HepG2 (cell line): ENCODE measurements at places on chromosomes 3 and 15. TPM values are rescaled to one million over a fixed set of nuclear protein-coding genes. Genes with fewer than 3 reads are reported as not detected.

Gene GOLGA6A
- polyA plus RNA-seq, result 0.22 TPM in 1 of 2 replicates, not detected in the other

Gene RTP1
- polyA plus RNA-seq, result not detected in 2 replicates

Gene LDHAL6B
- polyA plus RNA-seq, result not detected in 2 replicates

Gene SKIC8
- polyA plus RNA-seq, result 56.5 and 70.6 TPM in 2 replicates

Gene KIF9
- 4.3 and 5.1 TPM in 2 replicates for polyA plus RNA-seq

Gene SHC4
- polyA plus RNA-seq, result 0.01 TPM in 1 of 2 replicates, not detected in the other

Gene WDR5B
- polyA plus RNA-seq, result 2.2 and 2.5 TPM in 2 replicates

Gene FETUB
- 3.1 and 4.4 TPM in 2 replicates for polyA plus RNA-seq

GRCh38 chr15:51932161-51932560, 39.4 kb downstream of the LEO1 start:
- DNase-seq, result no peak

DNA sequence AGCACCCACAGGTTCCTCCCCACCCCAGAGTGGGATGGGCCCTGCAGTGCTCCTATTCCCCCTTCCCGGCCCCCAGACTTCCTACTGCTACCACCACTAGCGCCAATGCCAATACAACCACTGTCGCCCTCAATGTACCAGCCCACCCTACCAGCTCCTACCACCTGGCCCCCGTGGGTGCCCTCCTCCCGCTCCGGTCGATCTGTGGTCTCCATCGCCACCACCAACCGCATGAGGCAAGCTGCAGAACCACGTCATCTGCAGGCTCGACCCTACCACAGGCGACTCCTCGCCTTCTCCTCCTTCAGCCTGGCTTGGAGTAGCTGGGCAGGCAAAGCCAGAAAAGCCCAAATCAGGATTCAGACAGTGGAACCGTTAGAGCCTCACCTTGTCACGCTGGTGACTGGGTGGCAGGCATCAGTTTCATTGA, 179.3 kb downstream of the POTEB3 start:
- no peak for DNase-seq

DNA sequence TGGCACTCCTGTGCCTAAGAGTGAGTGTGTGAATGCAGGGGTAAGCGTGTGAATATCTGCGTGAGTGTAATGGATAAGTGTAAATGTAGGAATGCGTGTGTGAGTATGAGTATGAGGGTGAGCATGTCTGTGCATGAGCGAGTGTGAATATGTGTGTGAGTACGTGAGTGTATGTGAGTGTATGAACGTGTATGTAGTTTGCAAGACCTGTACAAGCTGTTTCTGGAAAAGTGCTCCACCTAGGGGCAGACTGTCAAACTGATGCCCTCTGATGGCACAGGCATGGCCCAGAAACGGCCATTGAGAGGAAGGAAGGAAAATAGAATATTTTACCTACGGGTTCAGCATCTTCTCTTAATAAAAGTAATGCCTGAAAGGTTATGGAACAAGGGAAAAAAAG, 24.4 kb upstream of the FRMD4B start:
- peak; percentile 48 for DNase-seq

DNA sequence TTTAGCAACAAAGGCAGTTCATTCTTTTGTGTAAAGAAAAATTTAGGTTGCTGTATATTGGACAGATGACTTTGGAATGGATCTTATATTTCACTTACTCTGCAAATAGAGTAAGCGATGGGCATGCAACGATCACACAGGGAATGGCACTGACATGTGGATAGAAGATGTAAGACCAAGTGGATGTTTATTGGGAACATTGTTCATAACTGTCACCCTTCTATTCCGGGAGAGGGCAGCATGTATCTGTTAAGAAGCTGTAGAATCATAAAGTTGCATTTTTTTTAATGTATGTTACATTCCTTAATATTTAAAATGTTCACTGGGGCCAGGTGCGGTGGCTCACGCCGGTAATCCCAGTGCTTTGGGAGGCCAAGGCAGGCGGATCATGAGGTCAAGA, 41.2 kb downstream of the HPS3 start:
- DNase-seq, result no peak

- DNase-seq, result peak; percentile 22
Measured at GRCh38 chr3:152314677-152315353, 46.1 kb downstream of the MBNL1 start.

- DNase-seq, result no peak
Measured at GRCh38 chr3:65635657-65636056, 403.1 kb downstream of the MAGI1 start.

GRCh38 chr3:123595396-123596180, 10.7 kb upstream of the HACD2 start:
- no peak for DNase-seq

- peak; percentile 59 for DNase-seq
Measured at GRCh38 chr15:73240866-73241499, 127.8 kb downstream of the HCN4 start.

DNA sequence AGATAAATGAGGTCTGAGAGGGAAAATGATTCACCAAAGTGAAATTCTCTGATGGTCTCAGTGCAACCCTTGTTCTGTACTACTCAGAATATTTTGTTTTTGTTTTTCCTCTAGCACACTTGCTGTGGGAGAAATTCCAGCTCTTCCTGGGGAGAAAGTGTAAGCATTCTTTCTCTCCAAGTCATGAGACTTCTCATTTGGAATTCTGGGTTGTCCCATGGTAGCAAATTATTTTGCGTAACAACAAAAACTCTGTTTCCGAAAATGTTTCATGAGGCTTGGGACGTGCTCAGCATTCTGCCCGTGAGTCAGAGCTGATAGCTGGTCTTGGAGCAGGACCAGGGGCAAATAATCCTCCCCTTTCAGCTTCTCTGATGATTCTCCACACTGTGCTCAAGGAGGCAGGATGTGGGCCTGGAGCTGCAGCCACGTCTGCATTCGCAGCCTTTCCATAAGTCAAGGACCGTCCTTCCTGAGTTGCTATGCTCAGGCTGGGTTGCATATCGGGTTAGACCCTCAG, 70.3 kb downstream of the SENP2 start:
- DNase-seq, result no peak

DNA sequence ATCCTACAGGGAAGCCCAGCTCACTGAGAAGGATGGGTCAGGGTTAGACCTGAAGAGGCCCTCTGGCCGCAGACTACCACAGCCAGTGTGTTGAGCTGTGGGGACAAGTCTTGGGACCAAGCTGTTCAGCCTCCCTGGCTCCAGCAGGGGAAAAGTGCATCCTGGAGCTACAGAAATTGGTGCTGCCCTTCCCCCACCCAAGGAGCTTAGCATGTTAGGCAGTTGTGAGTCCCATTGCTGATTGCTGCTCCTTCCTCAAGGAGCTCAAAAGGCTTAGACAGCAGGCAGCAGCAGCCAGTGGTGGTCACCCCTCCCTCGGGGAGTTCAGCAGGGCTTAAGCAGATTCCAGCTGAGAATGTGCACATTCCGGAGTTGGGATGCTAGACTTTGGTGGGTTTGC, 165.6 kb downstream of the ATP8B4 start:
- no peak for DNase-seq

DNA sequence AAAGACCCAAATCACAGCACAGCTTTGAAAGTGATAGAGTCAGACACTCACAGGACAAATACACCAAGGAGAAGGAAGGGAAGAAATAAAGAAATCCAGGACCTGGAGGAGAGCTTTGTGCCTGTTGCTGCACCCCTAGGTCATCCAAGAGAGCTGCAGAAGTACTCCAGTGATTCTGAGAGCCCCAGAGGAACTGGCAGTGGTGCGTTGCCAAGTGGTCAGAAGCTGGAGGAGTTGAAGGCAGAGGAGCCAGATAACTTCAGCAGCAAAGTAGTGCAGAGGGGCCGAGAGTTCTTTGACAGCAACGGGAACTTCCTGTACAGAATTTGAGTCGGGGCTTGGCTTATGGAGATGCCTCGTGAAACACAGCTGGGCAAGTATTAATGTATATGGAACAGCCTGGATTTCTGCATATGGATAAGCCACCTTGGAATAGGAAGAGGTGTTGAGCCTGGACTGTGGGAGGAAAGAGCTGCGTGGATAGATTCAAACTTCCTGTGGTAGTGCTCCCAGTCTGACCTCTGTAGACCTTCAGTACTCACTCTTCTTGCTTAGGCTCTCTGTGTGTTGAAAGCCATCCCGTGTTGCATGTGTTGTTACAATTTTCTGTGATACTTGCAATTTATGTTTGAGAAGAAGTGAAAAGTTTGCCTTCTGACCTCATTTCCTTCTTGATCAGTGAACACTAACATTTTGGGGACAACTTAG, 6.1 kb downstream of the NGRN start:
- no peak for DNase-seq

- peak; percentile 57 for DNase-seq
Measured at GRCh38 chr15:56733136-56734012, at the start of gene ZNF280D. TSS of gene ZNF280D (minus strand) at chr15:56733509. CDS start at chr15:56707109, 26,400 bp downstream.

DNA sequence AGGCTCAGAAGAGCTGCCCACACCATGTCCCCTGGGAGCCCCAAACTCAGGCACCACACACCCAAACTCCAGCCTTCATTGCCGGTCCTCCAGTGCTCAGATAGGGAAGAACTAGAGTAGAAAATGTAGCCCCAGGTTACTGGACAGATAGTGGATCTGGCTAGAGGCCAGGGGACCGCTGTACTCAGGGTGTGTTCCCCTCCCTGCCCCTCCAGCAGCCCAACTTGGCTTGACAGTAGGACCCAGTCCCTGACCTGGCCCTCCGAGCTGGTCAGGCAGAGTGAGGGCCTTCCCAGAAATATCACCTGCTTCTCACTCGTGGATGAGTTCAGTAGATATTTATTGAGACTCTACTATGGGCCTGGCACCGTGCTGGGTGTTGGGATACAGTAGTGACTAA, 100.0 kb downstream of the CORO2B start:
- no peak for DNase-seq

DNA sequence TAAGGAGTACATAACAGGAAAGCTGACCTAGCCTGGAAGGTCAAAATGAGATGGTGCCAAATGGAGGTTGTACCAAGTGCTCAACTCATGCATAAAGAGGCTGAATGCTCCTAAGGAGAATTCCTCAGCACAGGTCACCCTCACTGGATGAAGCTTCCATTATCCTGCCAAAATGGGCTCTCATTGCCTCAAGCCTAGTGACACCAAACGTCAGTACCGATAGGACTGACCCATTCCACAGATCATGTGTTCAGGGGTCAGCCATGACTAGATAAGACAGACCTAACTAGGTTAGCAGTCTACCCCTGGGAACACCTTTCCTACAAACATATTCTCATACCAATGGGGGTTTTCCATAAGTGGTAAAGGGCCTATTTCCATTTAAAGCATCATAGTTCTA, 160.7 kb downstream of the MEX3B start:
- no peak for DNase-seq

DNA sequence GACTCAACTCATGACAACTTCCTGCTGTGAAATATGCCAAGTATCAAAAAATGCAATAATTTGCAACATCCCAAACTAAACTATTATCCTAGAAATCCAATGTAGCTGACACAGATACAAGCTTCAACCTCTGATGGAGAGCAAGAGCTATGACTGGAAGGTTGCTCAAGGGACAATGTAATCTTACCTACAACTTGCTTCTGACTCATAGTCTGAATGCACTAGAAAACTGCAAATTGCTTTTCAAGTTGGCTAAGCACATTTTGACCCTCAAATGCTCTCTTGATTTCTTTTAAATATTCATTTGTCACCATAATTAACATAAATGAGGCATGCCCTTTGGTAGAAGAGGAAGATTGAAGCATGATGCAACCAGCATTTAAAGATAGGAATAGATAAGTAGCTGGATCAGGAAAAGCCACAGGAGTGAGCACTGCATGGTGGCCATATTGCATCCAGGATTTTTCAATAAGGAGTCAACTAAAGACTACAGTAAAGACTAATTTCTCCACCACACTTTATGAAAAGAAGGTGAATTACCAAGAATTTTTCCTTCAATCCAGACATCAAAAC, 630.8 kb upstream of the GBE1 start:
- no peak for DNase-seq

DNA sequence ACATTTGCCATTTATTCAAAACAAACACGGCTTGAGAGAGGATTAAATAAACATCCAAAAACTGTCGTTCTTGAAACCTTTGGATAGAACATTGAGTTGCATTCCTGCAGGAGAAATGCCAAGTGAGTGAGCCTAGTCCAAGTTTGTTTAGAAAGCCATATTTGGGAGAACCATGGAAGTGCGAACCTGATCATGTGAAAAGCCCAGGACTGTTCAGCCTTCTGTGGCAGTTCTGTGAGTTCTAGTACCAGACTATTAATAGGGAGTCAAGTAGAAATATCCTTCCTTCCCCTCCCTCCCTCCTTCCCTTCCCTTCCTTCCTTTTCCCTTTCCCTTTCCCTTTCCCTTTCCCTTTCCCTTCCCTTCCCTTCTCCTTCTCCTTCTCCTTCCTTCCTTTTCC, 470.4 kb downstream of the LPP start:
- no peak for DNase-seq

GRCh38 chr3:197940745-197941384, 9.1 kb upstream of the RPL35A start:
- DNase-seq, result no peak

DNA sequence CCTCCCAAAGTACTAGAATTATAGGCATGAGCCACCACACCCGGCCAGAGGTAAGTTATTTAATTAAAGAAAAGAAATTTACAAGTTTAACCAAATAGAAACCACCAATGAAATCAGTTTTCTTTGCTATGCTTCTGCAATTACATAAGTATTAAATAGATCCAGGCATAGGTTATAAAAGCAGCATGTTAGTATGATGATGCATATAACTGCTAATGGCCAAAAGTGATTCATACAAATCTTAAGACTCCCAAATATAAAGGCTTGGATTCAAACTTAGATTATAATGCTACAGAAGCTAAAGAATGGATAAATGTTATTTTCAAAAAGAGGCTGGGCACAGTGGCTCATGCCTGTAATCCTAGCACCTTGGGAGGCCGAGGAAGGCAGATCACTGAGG, 32.8 kb upstream of the HDC start:
- no peak for DNase-seq

DNA sequence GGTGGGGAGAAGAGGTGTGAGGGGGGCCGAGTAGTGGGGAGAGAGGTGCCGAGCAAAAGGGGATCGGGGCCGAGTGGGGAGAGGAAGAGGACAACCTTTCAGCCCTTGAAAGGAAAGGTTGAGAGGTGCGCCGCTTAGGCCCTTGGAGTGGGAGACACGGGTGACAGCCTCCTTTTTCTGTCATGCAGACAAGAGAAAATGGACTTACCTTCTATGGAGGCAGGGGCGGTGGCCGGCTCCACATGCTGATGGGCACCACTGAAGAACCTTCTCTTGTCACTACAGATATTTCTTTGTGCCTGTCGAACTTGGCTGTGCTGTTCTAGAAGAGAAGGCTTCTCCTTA, 421 bp downstream of the KLHL18 start:
- DNase-seq, result no peak

DNA sequence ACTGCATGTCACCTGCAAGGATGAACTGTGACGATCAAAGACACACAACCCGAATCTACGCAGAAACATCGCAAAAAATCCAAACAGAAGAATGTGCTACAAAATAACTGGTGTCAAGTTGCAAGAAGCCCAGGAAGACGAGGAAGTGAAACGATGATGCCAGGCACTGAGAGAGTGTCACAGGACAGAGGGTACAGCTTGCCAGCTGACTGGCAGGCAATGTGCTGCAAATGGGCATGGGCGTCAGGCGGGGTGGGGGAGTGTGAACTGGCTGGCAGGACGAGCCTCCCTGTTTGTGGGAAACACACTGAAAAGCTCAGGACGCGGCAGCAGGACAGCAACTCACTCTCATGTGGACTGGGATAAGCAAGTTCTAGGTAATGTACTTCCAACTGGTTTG, 28.9 kb upstream of the OCA2 start:
- no peak for DNase-seq

- DNase-seq, result no peak
Measured at GRCh38 chr3:94024385-94024784, 4.0 kb downstream of the STX19 start.
